ENCODE measurements at places on chromosomes 6 and 20.

DNA sequence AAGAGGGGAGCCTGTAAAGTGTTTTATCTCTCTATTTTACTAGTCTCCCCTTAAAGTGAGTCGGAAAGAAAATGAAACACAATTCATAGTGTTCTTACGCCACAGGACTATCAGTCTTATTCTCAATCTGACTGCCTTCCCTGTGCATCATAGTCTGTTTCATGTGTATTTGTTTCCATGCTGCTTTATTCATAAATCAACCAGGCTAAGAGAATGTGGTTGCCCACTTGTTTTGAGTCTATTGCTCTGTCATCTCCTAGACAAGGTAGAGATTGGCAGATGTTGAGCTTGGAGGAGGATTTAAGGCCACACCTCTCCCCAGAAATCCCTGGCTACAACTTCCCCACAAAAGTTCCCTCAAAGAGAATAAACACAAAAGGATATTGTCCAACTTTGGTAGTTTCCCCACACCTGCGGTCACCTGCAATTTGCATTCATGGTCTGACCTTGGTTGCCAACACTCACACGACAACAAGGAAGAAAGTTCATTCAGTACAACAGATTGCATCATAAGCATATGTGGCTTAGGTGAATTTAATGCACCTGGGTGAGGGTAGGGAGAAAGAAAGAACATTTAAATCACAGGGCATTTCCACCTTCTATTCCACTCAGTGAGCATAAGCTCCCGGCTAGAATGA lies 167.1 kb upstream of the FBXL4 start:
- no peak for DNase-seq

DNA sequence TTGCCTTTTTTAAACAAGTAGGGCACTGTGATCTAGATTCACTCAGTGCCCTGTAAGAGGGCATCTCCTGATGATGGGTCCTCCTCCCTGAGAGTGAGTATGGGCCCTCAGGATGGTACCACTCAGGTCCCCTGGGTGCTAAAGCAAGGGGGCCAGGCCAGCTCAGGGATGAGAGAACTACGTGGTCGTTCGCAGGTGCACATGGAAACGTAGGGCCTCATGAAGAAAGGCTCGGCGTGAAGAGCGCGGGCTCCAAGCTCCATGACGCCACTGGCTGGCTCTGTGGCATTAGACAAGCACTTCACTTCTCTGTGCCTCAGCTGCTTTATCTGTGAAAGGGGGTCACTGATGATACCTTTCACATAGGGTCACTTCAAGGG lies 50.7 kb downstream of the SYNJ2 start:
- DNase-seq, result no peak

DNA sequence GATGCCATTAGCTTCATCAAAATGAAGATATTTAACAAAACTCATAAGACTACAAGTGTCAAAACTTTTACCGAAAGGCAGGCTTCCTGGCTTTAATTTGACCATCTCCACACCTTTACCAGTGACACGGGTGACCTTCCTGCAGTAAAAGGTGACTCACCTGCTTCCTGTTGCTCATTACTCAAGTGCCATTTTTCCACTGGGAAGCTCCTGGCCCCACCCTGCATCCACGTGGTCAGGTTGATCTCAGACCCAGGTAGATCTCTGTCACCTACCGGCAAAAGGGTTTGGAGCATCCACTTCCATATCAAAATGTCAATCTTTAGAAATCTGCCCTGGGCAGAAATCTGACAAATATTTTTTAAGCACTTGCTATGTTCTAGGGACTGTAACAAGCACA lies 31.9 kb upstream of the CDH4 start:
- no peak for DNase-seq

DNA sequence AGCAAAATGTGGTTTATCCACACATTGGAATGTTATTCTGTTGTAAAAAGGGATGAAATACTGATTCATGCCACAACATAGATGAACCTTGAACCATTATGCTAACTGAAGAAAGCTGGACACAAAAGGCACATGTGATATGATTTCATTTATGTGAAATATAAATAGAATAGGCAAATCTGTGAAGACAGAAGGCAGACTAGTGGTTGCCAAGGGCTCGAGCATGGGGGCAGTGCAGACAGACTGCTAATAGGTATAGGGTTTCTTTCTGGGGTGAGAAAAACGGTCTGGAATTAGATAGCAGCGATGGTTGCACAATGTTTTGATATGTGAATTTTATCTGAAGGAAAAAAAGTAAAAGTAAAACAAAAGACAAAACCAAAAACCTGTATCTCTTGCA lies 54.6 kb upstream of the FNDC1 start:
- DNase-seq, result no peak

DNA sequence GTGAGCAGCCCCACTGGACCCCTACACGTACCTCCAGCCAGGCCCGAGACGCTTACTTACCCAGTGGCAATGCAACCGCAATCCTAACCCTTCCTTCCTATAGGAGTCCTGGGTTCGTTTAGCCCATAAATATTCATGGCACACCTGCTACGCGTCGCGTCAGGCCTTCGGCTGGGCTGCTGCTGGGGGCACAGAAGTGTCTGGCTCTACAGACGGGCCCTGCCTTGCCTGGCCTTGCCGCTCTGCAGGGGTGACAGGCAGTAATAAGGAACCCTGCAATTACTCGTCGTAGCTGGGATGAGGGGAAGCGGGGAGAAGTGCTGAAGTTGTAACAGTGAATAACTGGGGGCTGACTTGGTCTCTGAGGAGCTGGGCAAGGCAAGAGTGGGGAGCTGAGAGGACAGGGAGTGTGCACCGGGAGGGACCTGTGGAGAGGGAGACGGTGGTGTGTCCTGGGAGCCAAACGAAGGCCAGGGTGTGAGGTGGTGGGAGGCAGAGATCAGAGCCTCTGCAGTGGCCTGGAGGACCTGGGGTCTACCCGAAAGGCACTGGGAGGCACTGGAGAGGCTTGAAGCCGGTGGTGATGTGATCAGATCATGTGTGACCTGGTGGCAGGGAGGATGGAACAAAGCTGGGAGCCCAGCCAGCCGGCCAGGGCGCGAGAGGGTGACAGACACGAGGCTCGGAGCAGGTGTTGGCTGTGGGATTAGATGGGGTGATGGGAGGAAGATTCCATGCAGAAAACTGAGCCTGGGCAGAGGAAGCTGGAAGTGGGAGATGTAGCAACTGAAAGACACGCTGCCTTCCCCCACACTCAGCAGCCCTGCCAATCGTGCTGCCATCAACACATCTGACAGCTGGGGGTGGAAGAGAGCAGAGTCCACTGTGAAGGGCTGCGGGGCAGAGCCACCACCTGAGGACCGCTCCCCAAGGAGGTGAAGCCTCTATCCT lies 36.4 kb downstream of the PSMG4 start:
- DNase-seq, result no peak

- no peak for DNase-seq
These were observed 45.9 kb upstream of the DUSP22 start for GRCh38 chr6:246352-246751.

DNA sequence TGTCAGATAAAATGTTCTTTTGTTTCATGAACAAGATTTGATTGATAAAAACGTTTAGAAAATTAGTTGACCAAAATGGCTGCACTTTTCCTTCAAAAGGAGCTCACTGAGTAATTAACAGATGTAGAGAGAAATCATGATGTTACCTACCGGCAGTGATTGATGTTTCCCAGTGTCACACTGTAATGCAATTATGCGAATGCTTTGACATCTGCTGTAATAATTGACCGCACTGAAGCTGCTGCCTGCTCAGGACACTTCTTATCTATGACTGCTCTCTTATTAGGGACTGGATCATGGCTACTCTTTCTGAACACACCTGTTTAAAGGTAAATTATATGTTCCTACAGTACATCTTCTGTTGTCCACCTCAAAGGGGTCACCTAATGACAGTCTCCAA lies 94.6 kb downstream of the GPR63 start:
- DNase-seq, result no peak

- no peak for DNase-seq
These were observed 1.8 kb upstream of the CTSZ start for GRCh38 chr20:59008715-59009336.

DNA sequence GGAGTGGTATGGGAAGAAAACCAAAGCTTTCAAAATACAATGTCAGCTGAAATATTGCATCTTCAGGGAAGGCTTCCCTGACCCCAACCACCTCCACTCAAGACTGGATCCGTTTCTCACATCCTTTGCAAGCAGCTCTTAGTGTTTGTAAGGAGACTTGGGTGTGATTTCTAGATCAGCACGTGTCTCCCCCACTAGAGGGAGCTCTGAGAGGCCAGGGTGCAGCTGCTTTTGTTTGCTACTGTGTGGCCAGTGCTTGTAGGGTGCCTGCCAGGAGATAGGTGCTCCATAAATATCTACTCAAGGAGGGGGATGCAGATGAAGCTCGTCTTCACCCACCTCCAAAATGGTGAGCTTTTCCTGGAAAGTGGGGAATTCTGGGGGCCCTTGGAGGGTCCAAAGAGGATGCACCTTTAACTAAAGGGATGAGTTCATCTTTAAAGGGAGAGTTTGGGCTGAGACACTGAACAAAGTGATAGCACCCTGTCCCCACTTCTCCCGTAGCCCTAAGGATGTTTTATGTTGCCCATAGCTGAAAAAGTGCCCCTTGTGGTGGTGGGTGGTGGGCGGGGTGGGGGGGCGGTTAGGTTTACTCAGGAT lies 52.6 kb upstream of the MAFB start:
- DNase-seq, result peak; percentile 15

- DNase-seq, result no peak
These were observed 8.8 kb downstream of the ASF1A start for GRCh38 chr6:118902726-118903125.

- DNase-seq, result no peak
These were observed 21.5 kb downstream of the TUBB2B start for GRCh38 chr6:3205913-3206312.

DNA sequence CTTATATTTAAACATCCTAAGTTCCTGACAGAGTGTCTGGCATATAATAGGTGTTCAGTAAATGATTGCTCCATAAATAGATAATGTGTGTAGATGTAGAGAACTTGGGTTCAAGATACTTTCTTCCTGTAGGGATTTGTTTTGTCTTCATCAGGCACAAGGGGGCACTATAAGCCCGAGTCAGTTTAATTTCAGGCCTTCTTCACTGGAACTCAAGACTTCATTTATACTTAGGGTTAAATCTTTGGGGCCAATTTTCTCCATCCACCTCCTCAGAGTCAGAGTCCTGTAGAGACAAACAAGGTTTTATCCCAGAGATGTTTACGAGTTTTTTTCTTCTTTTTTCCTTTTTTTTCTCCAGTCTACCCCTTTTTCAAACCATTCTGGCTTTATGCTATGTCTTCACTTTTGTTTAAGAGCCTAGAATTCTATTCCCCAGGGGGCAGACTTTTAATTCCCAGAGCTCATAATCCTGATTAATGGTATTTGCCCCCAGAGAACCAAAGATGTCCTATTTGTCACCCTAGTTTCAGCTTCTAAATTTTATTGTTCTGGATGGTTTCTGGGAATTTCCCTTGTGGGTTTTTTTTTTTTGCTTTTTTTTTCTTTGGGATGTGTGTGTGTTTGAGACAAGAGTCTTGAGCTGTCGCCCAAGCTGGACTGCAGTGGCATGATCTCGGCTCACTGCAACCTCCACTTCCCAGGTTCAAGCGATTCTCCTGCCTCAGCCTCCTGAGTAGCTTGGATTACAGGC lies 88.4 kb downstream of the HFE start:
- DNase-seq, result no peak

DNA sequence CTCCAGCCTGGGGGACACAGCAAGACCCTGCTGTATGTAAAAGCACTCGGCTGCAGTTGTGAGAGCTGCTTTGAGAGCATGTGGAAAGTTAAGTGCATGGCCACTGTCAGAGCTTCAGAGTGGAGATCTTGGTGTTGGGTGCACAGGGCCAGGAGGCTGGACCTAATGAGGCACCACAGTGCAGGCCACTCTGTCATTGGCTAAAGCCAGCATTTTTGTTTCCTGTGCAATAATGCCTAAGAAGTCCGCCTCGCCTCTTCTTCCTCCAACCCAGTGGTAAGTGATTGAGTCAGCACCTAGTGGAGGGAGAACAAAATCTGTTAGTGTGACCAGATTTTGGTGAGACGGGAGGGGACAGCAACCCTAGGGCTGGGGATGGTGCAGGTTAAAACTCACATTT lies 60.6 kb downstream of the SSR1 start:
- no peak for DNase-seq

DNA sequence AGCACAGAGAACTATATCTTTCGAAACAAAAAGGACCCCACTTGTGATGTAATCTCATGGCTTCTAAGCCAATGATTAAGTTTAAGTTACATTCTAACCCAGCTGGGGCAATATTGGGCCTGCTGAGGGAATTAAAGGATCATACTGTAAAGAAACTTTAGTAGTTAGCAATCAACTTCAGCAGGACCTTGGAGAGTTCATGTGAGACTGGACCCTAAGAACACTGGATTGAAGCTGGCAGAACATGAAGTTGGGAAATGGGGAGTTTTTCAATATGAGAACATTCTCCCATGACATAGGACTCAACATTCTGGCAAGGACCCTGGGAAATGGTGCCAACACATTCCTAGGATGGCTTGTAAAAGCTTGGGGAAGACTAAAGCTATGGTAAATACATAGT lies 516.2 kb downstream of the PKHD1 start:
- no peak for DNase-seq

GRCh38 chr6:20234136-20234535 lies 21.9 kb upstream of the MBOAT1 start:
- no peak for DNase-seq

DNA sequence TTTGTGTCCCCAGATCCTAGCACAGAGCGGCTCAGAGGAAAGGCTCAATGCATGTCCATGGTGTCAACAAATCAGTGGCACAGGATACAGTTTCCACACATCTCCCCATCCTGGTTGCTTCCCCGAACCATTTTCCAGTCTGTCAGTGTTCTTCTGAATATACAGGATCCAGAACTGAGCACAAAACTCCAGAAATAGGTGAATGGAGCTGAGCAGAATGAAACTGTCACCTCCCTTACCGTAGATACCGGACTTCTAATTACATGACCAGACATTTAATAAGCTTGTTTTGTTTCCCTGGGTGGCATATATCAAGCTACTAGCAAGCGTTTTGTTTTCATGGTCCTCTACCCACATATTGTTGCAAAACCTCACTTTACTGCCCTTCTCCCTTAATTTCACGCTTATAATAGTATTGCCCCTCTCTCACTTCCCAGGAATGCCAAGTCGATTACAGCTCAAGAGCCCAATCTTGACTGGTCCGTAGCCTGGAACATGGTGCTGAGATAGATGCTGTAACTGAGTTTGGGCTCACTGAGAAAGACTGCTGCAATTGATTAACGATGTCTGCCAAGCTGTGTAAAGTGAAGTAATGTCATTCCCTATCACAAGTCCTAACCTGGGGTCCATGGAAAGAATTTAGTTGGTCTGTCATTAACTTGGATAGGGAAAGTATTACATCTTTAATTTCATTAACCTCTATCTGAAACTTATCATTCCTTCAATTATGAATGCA lies 12.0 kb upstream of the SCRT2 start:
- DNase-seq, result no peak

GRCh38 chr6:154932515-154933027 lies 62.5 kb upstream of the TIAM2 start:
- no peak for DNase-seq

- no peak for DNase-seq
These were observed 52.8 kb downstream of the MYLIP start for GRCh38 chr6:16181439-16182297.

DNA sequence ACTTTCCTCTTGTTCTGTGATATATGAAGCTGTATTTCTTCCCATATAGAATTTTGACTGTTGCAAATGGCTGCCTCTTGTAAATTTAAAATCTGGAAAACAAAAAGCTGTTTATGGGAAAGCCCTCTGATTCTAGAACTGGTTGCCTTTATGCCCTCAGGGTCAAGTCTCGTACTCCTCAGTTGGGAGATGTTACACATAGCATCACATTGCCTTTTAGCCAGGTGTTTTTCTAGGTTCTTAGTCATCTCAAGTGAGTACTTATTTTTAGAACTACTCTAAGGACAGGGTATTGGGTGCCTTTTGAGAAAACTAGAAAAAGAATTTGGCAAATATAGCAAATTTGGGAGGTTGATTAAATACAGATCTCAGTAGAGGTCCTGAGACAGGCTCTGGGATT lies 58.5 kb downstream of the ANKS1A start:
- no peak for DNase-seq

Measured in GM12864 (cell line).